ENCODE measurements at places on chromosomes 6 and 20.

DNA sequence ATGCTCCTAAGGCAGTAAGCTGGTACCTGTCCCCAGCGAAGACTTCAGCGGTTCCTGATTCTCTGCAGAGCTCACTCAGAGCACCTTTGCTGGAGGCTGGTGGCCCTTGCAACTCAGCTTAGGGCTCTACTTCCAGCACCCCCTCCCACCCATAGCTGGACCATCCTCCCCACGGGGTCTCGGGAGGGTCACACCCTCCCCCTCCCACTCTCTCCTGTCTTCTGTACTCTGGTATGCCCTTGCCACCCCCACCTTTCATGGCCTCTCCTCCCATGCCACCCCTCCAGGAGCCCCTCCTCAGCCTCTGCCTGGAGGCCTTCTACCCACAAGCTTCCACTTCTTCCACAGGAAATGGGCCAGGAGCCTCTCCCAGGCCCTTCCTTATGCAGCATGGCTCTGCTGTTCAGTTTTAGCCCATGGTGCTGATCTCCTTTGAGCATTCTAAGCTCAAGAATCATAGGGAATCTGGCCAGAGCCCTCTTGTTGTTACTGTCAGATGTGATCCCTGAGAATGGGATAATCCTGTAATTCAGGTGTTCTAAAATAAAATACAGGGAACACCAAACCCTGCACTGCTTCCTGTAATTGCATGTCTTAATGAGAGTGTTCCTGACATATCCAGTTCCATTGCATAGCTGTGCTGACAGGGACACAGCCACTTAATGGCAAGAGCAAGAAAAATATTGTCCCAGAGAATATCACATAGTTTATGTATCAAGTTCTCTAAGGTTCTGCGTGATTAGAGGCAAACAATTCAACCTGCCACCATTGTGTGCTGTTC is 142.1 kb downstream of the SYNDIG1 start:
- DNase-seq = no peak

- DNase-seq = no peak
Measured at GRCh38 chr6:30317913-30318589, 8.7 kb upstream of the TRIM39 start.

DNA sequence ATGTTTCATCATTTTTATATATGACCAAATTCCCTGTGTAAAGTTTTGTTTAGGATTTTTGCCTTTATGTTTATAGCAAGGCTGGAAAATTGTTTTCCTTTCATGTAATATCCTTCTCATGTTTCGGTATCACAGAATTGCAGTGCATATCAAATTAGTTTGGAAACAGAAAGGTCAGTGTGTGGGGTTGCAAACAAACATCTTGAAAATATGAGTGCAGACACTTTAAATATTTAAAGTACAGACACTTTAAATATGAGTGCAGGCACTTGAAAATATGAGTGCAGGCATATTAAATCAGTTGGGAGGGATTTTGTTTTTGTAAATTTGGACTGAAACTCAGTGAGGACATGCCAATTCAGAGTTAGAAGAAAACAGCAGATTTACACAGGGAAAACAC is 6.5 kb downstream of the SLPI start:
- DNase-seq = no peak

GRCh38 chr6:164942271-164942670 is 367.1 kb downstream of the C6orf118 start:
- no peak for DNase-seq

- DNase-seq = no peak
Measured at GRCh38 chr6:114651611-114652010, 308.8 kb upstream of the HS3ST5 start.

GRCh38 chr20:31720486-31721407 is 1.9 kb downstream of the BCL2L1 start:
- DNase-seq = no peak

DNA sequence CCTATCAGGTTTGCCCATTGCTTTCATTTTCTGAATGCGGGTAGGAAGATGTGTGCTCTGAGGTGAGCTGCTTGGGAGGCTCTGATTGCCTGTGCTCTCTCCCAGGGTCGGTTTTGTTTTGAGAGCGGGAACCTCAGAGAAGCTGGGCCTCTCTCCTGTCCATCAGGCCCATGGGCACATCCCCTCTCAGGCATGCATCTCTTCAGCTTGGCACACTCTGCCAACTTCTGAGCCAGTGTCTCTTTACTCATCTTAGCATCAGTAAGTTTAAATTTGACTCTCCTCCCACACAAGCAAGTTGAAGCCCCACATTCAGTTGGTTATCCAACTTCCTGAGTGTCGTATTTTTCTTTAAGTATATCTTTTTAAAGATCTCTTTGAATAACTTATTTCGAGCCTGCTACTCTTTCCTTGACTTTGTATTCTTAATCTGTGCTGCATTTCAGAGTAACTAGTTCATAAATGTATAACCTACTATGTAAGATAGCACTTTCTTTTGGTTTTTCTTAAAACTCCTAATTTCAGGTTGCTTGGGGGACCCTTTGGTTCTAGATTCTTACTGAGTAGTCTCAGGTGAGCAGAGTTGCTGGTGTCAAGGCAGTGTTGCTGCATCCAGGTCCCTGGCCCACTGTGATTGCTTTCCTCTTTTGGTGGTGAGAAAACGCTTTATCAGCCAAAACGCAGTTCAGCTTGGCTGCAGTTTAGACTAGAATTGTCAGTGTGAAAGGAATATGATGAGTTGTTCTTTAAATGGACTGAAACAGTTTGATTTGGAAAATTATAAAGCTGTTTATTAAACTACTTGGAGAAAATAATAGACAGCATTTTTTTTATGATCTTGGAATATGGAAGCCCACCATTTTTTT is 54.8 kb downstream of the SNX9 start:
- DNase-seq = no peak

GRCh38 chr6:11323666-11324452 is 91.4 kb upstream of the NEDD9 start:
- no peak for DNase-seq

GRCh38 chr6:130143709-130144108 is 79.0 kb downstream of the SAMD3 start:
- DNase-seq = no peak

DNA sequence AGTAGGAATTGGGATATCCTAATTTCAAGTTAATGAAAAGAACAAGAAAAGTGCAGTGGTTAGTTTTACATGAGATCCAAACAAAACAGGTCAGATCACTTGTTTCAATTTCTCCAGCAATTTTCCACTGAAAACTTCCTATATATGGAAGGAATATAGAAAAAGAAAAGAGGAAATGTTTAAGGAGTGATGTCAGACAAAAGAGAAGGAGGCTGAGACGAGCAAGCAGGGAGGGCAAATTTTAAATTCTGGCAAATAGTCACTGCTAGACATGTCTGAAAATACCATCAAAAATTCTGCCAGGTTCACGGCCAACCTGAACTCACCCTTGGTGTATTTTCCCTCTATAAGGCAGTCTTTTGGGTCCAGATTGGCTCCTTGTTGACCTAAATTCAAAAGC is 9.5 kb upstream of the NUP153 start:
- DNase-seq = no peak

DNA sequence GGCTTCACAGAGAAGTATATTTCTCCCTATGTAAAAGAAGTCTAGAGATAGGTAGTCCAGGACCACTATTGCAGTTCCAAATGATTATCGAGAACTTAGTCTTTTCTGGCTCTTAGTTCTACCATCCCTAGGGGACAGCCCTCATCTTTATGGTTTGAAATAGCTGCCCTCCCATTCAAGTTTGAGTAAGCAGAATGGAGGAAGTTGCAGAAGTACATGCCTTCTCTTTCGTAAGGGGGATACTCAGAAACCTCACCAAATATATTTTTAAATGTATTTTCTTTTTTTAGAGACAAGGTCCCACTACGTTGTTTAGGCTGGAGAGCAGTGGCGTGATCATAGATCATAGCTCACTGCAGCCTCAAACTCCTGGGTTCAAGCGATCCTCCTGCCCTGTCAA is 236.8 kb upstream of the RREB1 start:
- no peak for DNase-seq

DNA sequence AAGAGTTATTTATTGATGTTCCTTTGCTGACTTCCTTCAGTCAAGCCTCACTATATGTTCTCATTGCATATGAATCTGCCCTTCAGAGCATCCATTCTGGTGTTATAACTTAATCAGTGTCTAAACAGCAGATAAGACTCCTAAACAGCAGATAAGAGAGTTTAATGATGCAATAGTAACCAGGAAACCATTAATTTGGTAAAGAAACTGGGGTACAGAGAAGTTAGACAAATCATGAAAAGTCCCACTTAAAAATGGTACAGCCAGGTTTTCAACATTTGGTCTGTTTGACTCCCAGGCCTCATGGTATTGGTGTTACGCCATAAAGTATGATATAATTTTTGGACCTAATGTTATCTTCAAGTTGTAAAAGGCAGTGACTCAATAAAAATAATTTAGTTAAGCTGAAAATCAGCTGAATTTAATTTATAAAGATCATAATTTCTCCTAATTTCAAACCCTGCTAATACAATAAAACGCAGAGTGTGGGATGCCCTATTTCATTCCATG is 127.4 kb upstream of the DST start:
- no peak for DNase-seq

DNA sequence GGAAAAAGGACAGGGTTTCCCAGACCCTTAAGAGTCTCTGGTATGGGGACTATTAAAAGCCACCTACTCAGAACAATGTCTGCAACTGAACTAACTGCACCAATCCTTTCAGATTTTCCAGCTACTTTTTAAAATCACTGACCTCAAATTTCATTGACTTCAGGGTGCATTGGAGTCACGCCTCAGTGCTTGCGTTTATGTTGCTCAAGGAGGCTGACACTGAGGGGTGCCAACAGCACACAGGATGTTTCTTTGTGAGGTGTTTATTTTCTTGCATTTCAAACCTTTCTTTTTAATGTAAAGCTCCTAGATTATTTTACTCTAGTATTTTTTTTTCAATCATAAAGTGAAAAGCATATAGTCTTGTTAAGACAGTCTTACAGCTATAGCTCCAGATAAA is 402.0 kb upstream of the SLC35B3 start:
- DNase-seq = no peak

GRCh38 chr6:13697857-13698256 is 13.8 kb downstream of the RANBP9 start:
- DNase-seq = no peak

DNA sequence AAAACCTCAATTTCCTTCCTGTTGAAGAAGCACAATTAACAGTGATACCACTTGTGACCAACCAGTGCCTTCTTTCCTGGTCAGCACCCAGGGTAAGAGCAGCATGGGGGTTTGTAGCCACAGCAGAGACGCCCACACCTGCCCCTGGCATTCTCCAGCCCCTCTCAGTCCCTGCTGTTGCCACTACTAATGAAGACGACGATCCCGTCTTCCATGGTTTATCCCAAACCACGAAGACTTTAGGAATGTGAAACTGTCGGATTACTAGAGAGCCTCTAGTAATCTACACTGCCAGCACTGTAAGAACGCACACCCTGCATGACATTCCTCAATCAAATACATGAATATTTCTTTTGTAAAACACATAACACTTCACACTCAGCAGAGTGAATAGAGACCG is 60.0 kb downstream of the GINS1 start:
- no peak for DNase-seq

GRCh38 chr6:111291336-111292259 is 191.4 kb downstream of the REV3L start:
- no peak for DNase-seq

DNA sequence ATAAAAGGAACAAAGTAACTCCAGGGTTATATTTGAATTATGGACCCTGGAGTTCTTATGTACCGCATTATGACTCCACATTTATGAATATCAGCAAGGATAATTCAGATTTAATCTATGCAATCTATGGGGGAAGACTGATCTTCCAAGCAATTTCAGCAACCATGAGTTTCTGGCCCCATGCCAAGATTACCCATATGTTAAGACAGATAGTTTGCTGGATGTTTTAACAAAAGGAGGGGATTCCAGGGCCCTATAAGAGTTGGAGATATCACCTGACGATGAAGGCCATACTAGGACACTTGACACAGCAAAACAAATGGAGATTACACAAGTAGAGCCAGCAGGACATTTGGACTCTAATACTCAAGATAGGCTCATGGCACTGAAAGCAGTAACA is 45.9 kb upstream of the PLN start:
- no peak for DNase-seq

GRCh38 chr6:30062471-30063178 is 1.6 kb downstream of the POLR1H start:
- DNase-seq = no peak

DNA sequence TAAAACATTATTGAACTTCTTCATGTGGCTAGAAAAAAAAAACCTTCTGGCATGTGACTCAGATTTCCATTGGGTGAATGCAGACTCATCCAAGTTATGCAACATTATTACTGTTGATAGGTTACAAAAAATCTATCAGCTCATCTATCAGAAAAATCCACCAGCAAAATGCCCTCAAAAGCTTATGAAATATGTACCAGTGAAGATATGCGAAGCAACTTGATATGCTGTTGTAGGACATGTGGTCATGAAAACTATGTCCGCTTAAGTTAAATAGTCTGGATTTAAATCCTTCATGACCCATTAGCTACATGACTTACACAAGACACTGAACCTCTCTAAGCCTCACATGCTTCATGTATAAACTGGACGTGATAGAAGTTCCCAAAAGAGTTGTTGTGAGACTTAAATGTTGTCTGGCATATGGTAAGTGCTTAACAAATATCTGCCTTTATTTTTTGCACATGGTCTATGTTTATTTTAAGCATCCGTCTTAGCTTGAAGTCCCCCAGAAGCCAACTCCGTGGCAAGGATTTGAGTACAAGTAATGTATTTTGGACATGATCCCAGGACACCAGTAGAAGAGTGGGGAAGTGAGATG is 12.5 kb upstream of the BFSP1 start:
- no peak for DNase-seq

- DNase-seq = no peak
Measured at GRCh38 chr6:37005061-37005810, at the start of gene FGD2. Gene FGD2 (plus strand): TSS chr6:37005655. CDS start chr6:37005818, 163 bp downstream.

DNA sequence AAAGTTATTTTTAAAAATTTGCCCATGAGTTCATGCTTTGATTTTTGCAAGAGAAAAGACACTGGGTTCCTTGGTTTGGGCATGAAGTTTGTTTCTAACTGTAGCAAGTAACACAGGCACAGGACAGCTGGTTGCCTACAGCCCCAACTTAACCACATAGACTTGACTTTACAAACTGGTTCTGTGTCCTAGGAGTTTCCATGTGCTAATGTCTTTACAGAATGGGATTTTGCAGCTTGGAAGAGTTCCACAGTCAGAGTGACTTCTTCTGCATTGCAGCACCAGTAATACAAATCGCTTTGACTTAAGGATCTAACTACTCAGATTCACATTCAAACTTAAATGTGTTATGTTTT is 44.3 kb downstream of the OR2B2 start:
- no peak for DNase-seq

DNA sequence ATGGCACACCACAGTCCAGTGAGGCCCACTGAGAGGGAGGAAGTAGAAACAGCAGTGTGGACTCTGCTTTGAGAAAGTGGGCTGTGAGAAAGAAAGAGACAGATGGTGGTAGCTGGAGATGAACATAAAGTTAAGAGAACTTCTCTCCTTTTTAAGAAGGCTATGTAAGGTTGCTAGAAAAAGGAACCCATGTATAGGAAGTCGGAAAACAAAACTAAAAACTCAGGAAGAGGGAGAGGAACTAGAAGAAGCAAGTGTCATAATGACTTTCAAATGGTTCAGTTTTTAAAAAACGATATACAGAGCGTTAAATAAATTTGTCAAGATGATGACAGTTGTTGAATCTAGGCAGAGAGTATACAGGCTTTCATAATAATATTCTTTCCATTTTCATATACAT is 25.4 kb upstream of the GMNN start:
- DNase-seq = no peak
